H7 (cell line): ENCODE measurements at places on chromosomes 2 and 18.
A peak's percentile ranks its signal among the peaks of the same experiment; 100 is the strongest.

DNA sequence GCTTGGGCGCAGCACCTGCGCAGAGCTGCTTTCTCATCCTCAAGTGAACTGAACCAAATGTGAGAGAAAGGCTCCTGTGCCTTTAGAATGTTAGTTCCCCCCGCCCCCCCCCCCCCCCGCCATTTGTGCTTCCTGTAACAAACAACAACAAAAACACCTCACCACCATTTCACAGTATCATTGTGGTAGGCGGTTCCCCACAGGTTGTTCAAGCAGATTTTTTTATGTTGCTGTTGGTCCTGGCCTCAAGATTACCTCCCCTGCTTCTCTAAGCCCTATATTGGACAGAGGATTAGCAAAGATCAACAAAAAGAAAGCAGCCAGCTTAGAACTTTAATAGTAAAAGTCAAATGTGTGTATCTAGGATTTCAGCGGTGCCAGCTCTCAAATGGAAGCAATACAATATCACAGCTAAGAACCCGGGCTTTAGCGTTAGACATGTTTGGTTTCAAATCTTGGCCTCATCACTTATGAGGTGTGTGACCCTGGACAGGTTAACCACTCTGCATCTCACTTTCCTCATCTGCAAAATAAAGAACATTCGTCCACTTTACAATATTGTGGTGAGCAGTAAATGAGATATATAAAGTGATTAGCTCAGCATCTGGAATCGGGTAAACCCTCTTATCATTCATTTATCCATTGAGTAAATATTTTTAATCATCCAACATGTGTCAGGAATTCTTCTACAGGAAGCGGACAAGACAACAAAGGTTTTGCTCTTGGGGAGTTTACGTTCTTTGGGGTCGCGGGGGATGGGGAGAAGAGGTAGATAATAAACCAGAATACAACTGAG, 84.6 kb downstream of the KCTD18 start:
- DNase-seq = no peak

GRCh38 chr2:188845692-188846091, 128.5 kb upstream of the COL3A1 start:
- DNase-seq = no peak

DNA sequence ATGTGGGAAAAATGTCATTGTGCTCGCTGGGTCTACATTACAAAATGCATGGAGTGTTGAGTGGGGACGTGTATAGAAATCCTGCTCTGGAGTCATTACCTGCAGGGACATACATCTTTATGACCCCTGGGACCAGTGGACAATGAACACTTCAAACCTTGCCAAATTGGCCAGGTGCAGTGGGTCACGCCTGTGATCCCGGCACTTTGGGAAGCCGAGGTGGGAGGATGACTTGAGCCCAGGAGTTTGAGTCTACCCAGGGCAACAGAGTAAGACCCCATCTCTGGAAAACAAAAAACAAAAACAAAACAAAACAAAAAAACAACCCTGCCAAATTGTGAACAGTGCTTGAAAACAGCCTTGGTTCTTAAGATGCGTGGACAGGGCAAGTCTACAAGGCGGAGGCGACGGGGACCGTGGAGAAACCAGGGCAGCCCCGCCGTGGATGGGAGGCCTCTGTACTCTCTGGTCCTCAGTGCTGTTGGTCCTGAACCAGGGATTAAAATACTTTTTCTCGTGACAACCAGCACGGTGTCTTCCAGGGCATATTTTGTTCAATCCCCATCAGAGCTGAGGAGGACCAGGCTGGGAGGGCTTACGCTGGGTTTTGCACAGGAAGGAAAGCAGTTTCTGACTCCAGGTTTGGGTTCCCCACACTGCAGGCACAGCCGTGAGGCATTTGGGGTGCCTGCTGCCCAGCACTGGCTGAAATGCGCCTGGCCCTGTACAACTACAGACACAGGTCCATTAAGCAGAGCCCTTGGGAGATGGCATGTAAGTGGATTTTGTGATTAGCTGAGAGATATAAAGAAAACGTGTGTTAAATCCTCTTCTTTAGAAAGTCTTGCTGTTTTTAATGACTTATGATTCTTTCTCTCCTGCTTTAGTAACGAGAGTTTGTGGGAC, 13.7 kb downstream of the COLEC11 start:
- peak; percentile 29 for DNase-seq

DNA sequence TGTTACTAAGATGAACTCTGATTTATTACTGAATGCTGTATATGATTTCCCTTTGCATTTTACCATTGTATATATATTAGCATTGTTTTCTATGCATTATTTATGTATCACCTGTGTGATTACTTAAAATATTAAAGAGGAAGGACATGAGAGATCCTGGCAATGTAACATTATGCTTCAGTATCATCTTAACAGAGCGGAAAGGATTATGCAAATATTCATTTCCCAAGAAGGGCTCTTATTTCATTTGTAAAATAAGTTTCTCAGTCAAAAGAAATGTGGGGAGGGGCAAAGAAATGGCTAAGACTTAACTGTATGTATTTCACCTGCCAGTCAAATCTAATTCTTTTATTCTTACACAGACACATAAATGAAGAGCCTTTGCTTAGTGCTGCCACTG, 654.2 kb upstream of the PKDCC start:
- no peak for DNase-seq

DNA sequence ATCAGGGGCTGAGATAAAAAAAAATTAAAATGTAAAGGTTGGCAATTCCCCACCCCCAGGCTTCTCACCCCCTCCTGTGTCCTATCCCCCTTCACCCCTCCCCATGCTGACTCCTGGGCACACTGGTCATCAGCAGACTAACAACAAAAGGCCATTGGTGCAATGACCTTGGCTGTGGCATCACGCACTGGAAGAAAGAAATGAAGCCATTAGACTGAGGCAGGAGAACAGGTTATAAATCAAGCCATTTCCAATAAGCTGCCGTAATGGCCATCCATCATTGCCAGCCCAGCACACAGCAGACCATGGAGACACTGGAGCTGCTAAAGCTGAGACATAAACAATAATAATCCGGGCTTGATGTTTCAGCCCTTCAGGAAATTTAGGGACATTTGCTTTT, 342.4 kb upstream of the ETAA1 start:
- no peak for DNase-seq

- DNase-seq = no peak
These were observed 53.0 kb upstream of the TANK start for GRCh38 chr2:161107265-161107664.
